ENCODE measurements at places on chromosomes 11 and 22.

- no peak for DNase-seq
These were observed 164.5 kb downstream of the LUZP2 start for GRCh38 chr11:24661331-24661730.

DNA sequence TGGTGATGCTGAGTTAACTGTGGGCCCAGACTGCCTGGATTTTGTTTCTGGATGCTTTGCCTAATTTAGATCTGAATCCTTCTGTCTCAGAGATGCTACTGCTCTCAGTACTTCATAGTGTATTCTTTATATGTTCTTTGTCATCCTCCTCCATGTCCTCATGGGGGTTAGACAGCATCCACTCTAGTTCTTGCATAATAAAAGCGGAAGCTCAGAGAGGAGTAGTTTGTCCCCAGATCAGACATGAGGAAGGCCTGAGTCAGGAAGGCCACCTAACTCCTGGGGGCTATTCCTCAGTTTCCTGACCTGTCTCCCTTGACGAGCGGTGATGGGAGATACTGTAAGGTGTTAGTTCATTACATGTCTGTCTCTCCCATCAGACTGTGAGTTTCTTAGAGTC is 90.2 kb downstream of the SCN3B start:
- no peak for DNase-seq

DNA sequence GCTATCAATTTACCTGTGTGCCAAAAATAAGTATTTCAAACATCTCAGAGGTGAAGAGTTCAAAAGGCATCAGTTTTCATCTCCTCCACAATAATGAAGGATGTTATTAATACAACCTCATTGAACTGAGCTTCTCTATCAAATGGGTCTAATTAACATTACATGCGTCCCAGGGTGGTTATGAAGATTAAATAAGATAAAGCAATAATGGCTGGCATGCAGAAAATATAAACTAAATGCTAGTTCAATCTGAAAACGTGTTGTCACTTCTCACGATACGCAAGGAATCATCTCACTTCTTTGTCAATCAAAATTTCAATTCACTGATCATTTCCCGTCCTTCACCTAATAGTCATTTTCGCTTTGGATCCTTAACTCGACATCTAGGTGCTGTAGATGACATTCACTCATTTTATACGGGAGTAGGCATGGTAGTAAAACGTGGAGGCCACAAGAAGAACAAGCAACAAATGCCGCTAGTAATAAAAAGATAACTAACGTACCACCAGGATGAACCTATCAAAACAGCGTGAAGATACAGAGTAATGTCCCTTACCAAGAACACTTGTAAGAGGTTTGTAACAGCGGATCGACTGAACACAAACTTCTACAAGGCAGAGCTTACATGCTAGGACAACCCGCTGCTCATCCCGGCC is 918 bp downstream of the CHORDC1 start:
- no peak for DNase-seq

DNA sequence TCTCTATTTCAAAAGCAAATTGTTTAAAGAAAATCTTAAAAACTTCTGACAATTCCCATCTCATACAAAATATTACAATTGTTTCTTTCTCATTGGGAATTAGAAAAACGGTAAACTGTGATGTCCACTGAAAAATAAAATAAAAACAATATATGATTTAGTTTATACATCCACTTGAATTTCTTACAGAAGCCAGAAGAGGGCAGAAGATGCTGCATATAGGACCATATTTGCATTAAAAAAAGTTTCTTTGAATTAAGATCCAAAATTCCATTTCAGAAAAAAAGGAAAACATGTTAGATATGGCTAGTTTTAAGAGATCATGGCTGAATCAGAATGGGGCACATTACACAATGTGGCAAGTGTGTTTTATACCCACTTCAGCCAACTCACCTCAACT is 39.3 kb upstream of the LRRC4C start:
- DNase-seq: no peak
